ENCODE measurements at places on chromosomes 13 and 19. TPM values are rescaled to one million over a fixed set of nuclear protein-coding genes. Genes with fewer than 3 reads are reported as not detected.

DNA sequence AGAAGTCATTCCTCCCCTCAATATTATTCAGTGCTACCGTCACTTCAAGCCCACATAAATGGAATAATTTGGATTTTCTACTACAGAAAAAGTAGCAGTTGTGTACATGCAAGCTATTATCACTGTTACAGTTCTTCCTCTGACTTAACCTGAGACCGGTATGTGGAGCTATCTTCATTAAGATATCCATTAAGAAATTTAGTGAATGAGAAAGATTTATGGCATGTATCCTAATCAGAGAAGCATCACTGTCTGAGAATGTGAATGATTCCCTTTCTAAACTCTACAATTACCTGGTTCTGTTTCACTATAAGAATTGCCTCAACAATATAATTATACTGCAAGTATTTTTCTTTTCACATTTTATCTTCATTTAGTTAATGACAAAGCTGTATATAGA, 278.7 kb downstream of the KLF5 start:
- no peak for DNase-seq

DNA sequence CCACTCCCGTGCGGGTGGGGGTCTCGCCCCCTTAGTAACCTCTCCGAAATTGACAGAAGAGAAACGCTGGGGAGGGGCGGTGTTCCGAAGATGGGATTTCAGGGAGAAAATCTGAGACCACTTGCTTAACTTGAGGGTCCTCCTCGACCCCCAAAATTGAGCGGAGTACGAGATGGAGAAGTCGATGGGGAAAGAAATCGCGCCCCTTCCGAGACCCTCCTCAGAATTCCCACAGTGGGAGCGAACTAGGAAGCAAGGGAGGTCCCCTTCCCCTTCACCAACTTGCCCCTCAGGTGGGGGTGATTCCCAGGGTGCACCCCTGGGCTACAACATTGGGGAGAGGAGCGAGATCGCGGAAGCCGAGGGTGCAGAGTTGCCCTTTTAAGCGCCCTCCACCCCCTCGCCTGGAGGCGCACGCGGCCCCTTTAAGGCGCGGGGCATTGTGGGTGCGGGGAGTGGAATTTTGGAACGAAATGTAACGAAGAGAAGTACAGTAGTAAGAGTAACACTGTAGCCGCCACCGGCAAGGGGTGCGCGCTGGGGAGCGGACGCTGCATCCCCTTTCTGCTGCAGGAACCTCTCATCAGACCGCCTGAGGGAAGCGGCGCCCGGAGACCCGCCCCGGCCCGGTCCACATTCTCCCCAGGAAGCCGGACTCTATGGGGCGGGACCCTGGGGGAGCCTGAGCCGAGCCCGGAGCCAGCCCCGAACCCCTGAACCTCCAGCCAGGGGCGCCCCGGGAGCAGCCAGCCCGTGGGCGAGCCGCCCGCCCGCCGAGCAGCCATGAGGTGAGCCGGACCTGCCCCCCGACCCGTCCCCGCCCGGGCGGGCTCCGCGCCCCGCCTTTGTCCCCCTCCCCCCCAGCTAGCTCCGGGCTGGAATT, at the start of gene VASP:
Gene VASP (plus strand): TSS at position 491 of the 883 bp plus-strand sequence. CDS start 293 bp downstream, at position 784.
- DNase-seq: peak; percentile 93

DNA sequence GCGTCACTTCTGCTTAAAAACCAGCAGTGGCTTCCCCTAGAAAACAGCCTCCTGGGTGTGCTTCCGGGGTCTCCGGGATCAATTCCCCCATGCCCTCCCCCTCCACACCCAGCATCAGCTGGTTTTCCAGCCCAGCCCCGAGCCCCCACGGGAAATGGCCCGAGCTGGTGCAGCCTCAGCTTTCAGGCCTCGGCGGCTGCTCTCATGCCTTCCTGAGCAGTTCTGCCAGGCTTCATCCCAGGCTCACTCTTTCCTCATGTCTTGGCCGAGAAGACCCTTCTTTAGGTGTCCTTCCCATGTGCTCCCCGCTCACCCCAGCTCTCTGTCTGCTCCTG, 103.1 kb upstream of the RNF113B start:
- no peak for DNase-seq

- DNase-seq: no peak
Measured at GRCh38 chr19:51066393-51067186, 1.7 kb upstream of the KLK13 start.

DNA sequence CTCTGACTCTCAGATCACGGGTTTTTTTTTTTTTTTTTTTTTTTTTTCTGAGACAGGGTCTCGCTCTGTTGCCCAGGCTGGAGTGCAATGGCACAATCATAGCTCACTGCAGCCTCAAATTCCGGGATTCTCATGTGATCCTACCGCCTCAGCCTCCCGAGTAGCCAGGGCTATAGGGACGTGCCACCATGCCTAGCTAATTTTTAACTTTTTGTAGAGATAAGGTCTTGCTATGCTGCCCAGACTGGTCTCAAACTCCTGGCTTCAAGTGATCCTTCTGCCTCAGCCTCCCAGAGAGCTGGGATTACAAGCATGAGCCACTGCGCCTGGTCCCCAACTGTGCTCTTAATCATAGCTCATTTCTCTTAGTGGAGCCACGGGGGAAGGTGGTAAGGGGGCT, 4.6 kb upstream of the GRAMD1A start:
- DNase-seq: no peak

DNA sequence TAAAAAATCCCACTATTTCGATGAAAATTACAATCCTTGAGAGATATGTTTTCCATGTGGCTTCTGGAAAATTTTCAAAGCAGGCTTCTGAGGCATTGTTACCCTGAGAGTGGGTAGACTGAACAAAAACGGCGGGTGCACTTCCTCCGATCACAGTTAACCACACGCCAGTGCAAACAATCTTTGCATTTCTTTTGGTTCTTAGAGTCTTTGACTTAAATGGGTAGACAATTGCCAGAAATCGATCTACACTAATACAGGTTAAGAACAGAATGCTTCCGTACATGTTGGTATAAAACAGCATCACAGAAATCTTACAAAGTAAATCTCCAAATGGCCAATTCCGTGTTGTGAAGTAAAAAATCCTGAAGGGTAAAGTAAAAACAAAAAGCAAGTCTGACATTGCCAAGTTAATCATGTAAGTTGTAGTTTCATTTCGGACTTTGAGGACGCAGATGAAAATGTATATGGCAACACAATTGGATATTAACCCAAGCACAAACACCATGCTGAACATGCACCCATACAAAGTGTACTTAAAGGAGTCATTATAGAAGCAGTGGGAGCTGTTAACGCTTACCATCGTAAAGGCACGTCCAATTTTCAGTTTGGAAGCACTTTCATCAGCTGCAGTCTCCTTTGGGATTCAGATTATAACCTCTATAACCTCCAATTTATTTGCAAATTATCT, 927 bp downstream of the LPAR6 start:
- peak; percentile 51 for DNase-seq

GRCh38 chr19:4541114-4541805, 1.4 kb upstream of the LRG1 start:
- peak; percentile 33 for DNase-seq

DNA sequence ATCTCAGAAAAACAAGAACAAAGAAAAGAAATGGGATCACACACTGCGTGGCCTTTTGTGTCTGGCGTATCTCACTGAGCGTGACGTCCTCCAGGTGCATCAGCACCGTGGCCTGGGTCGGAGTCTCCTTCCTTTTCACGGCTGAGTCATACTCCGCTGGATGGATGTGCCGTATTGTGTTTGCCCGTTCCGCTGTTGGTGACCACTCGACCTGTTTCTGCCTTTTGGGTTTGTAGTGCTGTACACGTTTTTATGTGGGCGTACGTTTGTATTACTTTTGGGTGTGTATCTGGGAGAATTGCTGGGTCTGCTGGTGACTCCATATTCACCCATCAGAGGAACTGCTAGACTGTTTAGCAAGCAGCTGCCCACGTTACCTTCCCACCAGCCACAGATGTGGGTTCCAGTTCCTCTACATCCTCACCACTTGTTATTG, 11.4 kb downstream of the ARID3A start:
- DNase-seq: no peak

DNA sequence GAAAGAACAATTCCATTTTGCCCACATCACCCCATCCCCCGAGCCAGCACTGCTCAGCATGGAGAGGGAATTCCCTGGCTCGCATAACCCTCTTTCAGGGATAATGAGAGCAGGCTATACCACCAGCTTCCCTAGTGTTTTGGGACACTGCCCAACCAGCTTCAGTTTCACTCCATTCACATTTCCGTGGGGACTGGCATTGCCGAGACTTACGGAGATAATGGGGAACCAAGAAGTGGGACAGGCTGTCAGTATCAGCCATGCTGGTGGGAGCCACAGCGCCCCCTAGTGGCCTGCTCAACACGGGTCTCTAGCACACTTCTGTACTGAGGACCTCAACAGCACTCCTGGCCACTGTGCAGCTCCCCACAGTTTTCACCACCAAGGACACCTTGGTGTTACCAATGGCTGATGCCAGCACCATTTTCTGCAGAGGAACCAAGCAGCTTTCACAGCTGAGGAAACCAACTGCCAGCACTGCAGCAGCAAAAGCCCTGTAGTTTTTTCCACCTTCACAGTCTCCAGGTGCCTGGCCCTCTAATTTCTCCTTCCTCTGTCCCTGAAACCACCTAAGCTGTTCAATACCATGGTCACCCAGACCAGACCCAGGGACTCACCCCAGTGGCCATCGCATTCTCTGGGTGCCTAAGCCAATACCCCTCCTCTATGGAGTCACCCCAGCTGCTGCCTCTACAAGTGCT, 23.7 kb downstream of the SLC6A16 start:
- peak; percentile 60 for DNase-seq

DNA sequence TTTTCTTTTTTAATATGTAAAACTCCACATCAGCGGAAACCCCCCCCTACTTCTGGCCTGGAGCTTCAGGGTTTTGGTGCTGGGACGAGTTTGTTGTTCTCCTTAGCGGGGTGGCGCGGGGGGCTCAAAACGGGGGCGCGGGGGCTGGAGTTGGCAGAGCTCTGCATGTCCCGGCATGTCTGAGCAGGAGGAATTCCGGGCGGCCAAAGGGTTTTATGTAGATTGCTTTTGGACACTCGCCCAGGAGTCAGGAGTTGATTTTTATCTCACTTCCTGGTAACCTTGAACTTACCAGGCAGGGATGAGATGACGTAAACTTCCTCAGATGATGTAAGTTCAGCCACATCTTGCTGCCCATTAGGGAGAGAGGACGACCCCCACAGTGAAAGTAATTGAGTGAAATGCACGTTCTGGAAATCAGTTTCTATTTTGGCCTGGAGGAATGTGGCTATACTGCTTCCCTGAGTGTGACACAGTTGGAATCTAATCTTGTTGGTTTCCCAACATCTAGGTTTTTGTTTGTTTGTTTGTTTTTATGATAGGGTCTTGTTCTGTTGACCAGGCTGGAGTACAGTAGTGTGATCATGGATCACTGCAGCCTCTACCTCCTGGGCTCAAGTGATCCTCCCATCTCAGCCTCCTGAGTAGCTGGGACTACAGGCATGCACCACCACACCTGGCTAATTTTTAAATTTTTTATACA, 21.0 kb upstream of the GDF15 start:
- DNase-seq: peak; percentile 92

DNA sequence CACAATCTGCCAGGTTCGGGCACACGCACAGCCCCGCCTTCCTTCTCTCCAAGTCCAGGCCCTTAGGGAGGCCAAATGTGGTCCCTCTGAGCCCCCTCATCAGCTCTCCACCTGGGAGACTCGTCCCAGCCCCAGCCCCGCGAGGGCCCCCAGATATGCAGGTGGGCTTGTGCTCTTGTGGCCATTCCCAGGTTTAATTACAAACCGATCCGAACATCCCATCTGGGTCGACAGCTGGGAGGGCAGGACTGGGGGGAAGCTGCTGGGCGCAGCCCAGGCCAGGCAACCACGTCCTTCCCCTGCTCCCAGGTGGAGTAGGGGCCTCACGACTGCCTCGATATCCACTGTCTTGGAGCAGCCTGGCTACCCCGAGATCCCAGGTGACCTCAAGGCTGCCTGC, 7.5 kb upstream of the C2CD4C start:
- no peak for DNase-seq

GRCh38 chr13:108470921-108471320, 158.5 kb upstream of the MYO16 start:
- no peak for DNase-seq

- DNase-seq: peak; percentile 52
Measured at GRCh38 chr19:5447700-5448311, 7.4 kb upstream of the ZNRF4 start.

- DNase-seq: peak; percentile 86
Measured at GRCh38 chr19:55632463-55632834, 8.1 kb upstream of the ZNF784 start.

DNA sequence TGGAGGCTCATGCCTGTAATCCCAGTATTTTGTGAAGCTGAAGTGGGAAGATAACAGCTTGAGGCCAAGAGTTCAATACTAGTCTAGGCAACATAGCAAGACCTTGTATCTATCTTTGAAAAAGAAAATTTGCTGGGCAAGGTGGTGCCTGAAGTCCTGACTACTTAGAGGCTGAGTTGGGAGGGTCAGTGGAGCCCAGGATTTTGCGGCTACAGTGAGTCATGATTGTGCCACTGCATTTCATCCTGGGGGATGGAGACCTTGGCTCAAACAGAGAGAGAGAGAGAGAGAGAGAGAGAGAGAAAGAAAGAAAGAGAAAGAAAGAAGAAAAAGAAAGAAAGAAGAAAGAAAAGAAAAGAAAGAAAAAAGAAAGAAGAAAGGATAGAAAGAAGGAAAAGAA, 1872.3 kb upstream of the PCDH20 start:
- DNase-seq: no peak

DNA sequence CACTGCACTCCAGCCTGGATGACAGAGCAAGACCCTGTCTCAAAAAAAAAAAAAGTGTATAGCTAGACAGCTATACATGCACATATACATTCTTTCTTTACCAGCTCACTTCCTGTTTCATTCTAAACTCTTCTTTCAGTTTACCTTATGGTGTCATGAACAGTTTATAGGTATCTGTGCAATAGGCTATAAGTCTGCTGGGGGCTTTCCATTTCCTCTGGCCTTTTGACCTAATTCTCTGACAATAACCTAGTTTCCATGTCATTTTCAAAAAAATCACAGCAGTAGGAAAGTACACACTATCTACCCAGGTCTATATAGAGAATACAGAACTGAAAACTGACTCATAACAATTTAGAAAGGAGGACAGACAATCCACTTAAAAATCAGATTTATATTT, 24.4 kb upstream of the URAD start:
- DNase-seq: no peak

The LGALS4 gene
- not detected for total RNA-seq

The DLEU7 gene
- not detected for total RNA-seq

The DACH1 gene
- total RNA-seq: not detected

The NPHS1 gene
- total RNA-seq: not detected

The SMG9 gene
- 13.0 TPM for total RNA-seq

The NKPD1 gene
- 0.25 TPM for total RNA-seq

The SHANK1 gene
- 2.7 TPM for total RNA-seq

The ICAM4 gene
- total RNA-seq: 3.7 TPM

The PSG6 gene
- total RNA-seq: not detected

The DLL3 gene
- total RNA-seq: not detected

All from GM23248 (cell line).